H9 (cell line): ENCODE measurements at places on chromosomes 16 and 17. TPM values are rescaled to one million over a fixed set of nuclear protein-coding genes. Genes with fewer than 3 reads are reported as not detected.
A peak's percentile ranks its signal among the peaks of the same experiment; 100 is the strongest.

The HOXB7 gene
- not detected in 2 replicates for total RNA-seq

The RAB37 gene
- 2.5 and 3.6 TPM in 2 replicates for total RNA-seq

GRCh38 chr16:52497067-52497816 lies 49.7 kb downstream of the TOX3 start:
- no peak overlapping the region for H3K4me3 ChIP-seq
- peaks cover 2% of the 10 kb centered on the region; the same call in 2 of the 3 replicates for H3K36me3 ChIP-seq
- H3K27ac ChIP-seq: no peak overlapping the region
- no peak for DNase-seq
- peaks cover 11% of the 10 kb centered on the region for H3K4me1 ChIP-seq
- no peaks in the 10 kb centered on the region for H3K27me3 ChIP-seq

GRCh38 chr17:59767176-59767575 lies 59.7 kb downstream of the VMP1 start:
- no peaks in the 10 kb centered on the region for H3K4me1 ChIP-seq
- no peaks in the 10 kb centered on the region; the same call in 2 of the 3 replicates for H3K36me3 ChIP-seq
- no peak overlapping the region for H3K27ac ChIP-seq
- no peak overlapping the region for H3K4me3 ChIP-seq

- peak; percentile 86 for DNase-seq
- no peak overlapping the region; the same call in 1 of the 3 replicates for H3K4me3 ChIP-seq
- H3K27me3 ChIP-seq: no peaks in the 10 kb centered on the region
Measured at GRCh38 chr17:73492821-73493814, 151.1 kb downstream of the SDK2 start.

GRCh38 chr17:50635982-50636803 lies 1.5 kb downstream of the ABCC3 start:
- H3K36me3 ChIP-seq: no peaks in the 10 kb centered on the region
- H3K4me3 ChIP-seq: no peak overlapping the region
- H3K27me3 ChIP-seq: peaks cover 23% of the 10 kb centered on the region; the same call in 1 of the 2 replicates
- no peak for DNase-seq
- H3K27ac ChIP-seq: no peak overlapping the region

The CDH5 gene
- total RNA-seq: 0.20 TPM in 1 of 2 replicates, not detected in the other

DNA sequence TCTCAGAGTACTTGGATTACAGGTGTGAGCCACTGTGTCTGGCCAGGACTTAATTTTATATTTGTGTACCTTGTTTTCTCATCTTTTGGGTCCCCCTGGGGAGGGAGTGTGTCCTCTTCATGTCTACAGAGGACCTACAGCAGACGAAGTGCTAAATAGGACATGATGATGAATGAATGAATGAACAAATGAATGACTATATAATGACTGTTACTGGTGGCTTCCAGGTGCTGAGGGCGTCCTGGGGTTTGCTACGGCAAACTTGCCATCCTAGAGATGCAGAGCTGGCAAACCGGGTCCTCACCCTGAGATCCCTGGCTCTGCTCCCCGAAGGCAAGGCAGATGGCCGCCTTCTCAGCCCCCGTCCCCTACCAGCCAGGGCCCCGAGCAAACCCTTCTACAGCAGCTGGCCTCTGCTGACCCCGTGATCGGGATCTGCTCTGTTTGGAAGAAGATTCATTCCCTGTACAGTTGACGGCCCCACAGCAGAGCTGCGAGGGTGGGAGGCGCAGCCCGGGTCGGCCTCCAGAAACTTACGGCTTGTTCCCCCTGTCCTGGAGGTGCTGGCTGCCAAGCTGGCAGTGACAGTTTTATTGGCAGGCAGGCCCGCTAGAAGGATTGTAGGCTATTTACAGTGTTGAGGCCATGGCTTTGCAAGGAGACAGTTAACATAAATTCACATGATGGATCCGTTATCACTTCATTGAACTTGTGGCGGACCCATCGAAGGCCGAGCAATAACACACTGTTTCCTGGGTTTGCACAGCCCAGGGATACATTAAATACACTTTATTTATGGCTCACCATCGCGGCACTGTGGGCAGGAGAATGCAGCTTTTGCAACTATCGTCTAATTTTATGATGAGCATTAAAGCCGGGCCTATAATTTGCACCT lies 197.7 kb upstream of the GSE1 start:
- H3K4me1 ChIP-seq: no peaks in the 10 kb centered on the region
- no peak overlapping the region for H3K27ac ChIP-seq
- no peak for DNase-seq
- no peaks in the 10 kb centered on the region for H3K36me3 ChIP-seq

The ABCC11 gene
- 0.24 and 0.33 TPM in 2 replicates for total RNA-seq

GRCh38 chr16:71428883-71429282 lies 13.0 kb downstream of the TLE7 start:
- no peaks in the 10 kb centered on the region for H3K27me3 ChIP-seq
- H3K27ac ChIP-seq: no peak overlapping the region
- H3K4me1 ChIP-seq: no peaks in the 10 kb centered on the region
- peaks cover 2% of the 10 kb centered on the region; the same call in 1 of the 3 replicates for H3K36me3 ChIP-seq

- no peak overlapping the region for H3K27ac ChIP-seq
- H3K4me1 ChIP-seq: no peaks in the 10 kb centered on the region
- no peaks in the 10 kb centered on the region for H3K36me3 ChIP-seq
- no peak for DNase-seq
- no peaks in the 10 kb centered on the region for H3K27me3 ChIP-seq
Measured at GRCh38 chr16:28938721-28939120, 7.0 kb downstream of the CD19 start.

GRCh38 chr17:49054342-49055092 lies 57.3 kb downstream of the IGF2BP1 start:
- H3K27ac ChIP-seq: peak overlapping the region; percentile 9
- peaks cover 12% of the 10 kb centered on the region; the same call in 1 of the 2 replicates for H3K4me1 ChIP-seq
- H3K27me3 ChIP-seq: no peaks in the 10 kb centered on the region
- H3K36me3 ChIP-seq: peaks cover 26% of the 10 kb centered on the region; the same call in 2 of the 3 replicates
- no peak for DNase-seq
- no peak overlapping the region for H3K4me3 ChIP-seq

DNA sequence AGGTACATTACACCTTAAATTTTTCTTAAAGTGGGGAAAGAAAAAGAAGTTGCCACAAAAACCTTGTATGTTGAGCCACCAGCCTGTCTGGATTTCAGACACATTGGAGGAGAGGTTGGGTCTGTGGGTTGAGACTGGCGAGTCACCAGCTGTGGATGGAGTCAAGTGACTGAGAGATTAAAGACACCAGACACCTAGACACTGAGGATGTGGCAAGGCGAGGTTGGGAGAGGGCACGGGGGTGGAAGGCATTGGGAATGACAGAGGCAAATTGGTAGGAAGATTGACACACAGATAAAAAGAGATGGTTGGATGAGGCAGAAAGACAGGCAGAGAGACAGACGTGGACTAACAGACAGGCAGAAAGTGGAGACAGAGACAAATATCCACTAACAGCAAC lies 49.6 kb downstream of the KCNJ12 start:
- no peaks in the 10 kb centered on the region for H3K36me3 ChIP-seq
- H3K27ac ChIP-seq: no peak overlapping the region
- DNase-seq: peak; percentile 12
- no peaks in the 10 kb centered on the region for H3K27me3 ChIP-seq

DNA sequence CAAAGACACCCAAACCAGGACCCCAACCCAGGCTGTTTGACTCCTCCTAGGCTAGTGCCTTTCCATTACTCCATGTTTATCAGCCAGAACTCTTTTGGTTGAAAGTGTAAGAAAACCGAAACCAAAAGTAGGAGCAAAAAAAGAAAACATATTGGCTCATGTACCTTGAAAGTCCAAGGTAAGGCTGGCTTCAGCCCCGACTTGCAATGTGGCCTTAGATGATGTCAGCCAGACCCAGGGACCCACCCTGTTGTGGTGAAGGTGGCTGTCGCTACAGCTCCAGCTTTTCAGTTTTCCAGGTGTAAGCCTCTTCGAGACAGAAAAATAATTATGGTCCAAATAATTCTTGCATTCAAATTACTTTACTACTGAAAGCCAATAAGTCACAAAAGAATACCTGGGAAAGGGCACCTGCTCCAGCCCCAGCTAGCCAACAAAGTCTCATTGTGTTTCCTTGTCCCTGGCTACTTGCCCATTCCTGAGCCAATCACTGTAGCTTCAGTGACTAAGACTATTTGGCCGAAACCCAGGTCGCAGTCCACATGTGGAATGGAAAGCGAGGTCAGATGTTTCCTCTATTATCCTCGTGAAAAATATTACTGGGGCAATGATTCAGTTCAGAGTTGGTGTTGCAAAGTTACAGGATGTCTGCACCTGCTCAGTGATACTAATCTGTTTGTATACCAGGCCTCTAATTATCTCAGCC lies 20.7 kb downstream of the DNAH9 start:
- H3K4me1 ChIP-seq: no peaks in the 10 kb centered on the region
- H3K36me3 ChIP-seq: no peaks in the 10 kb centered on the region
- no peaks in the 10 kb centered on the region for H3K27me3 ChIP-seq
- H3K27ac ChIP-seq: no peak overlapping the region
- H3K4me3 ChIP-seq: no peak overlapping the region
- no peak for DNase-seq

The CLEC18B gene
- total RNA-seq: 0.31 and 0.37 TPM in 2 replicates

DNA sequence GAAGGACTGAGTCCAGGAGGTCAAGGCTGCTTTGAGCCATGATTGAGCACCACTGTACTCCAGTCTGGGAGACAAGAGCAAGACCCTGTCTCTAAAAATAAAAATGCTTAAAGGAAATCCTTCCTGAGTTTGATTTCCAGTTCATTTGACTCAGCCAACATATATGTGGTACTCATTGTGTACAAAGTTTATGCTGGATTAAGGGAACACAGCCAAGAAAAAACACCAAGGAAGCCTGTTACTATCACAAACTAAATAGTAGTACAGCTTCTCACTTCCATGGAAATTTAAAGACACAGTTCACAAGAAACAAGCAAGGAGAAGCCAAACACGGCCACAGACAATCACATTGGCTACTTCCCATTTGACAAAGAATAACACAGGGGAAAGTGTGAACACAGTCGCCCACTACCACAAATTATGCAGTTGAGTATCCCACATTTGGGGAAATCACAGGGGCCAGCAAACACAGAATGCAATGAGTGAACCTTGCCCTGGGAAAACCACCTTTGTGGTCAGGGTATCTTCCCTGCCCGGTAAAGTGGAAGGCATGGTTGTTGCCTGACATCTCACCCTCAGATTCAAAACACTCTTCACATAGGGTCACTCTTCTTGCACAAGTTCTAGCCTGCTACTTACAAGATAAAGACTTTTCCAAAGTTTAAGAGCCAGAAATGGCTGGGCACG lies 14.5 kb downstream of the TEX14 start:
- H3K27me3 ChIP-seq: no peaks in the 10 kb centered on the region
- no peak for DNase-seq
- H3K27ac ChIP-seq: no peak overlapping the region
- no peaks in the 10 kb centered on the region for H3K4me1 ChIP-seq

The SKAP1 gene
- not detected in 2 replicates for total RNA-seq

DNA sequence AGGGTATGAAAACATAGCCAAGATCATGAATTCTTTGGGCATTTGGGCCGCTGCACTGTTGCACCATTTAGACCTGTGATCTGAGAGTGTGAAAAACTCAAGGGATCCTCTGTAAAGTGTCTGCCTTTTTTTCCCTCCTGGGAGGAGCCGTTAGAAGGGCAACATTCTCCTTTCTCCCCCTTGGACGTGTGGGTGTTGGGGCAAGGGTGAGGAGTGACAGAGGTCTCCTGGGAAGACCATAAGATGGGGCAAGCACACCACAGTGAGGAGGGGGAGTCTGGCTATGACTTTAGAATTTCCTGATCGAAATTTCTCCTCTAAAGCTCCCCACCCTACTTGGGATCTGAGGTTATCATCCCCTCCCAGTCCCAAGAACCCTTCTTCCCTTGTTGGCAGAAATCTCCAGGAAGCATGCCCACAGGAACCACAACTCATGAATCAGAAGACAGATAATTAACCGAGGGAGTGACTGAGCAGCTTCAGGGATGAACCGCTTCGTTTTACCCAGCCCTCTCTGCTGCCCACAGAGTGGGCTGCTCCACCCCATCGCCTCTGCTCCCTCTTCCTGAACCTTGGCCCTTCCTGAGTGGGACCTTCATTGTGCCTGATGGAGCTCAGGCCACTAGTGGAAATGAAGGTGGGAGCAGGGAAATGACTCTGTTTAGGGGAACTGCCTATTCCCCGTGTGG lies 4.2 kb downstream of the ITGB3 start:
- H3K4me1 ChIP-seq: no peaks in the 10 kb centered on the region
- H3K27me3 ChIP-seq: peaks cover 13% of the 10 kb centered on the region; the same call in 1 of the 2 replicates
- no peak overlapping the region; the same call in 2 of the 3 replicates for H3K4me3 ChIP-seq
- H3K27ac ChIP-seq: no peak overlapping the region
- no peaks in the 10 kb centered on the region for H3K36me3 ChIP-seq

The MAP2K6 gene
- total RNA-seq: 17.7 and 18.9 TPM in 2 replicates

The ZNF469 gene
- 4.4 TPM in 2 replicates for total RNA-seq

DNA sequence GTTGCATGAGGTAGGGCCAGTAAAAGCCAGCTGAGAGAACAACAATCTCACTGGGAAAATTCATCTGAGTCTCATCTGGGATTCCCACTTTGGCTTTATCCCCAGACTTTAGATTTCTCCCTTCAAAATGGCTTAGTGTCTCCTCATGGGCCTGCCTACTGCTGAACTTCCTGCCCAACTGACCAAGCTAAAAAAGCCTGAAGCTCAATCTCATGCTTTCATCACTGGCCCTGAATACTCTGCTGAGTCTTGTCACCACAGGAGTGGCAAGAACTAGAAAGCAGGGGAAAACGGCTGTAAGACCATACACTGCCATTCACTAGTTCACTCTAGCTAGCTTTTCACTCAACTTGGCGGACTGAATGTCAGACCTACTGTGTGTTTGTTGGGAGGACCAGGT lies 96.4 kb upstream of the NOG start:
- no peaks in the 10 kb centered on the region for H3K27me3 ChIP-seq
- no peaks in the 10 kb centered on the region for H3K4me1 ChIP-seq
- DNase-seq: no peak
- H3K36me3 ChIP-seq: no peaks in the 10 kb centered on the region

DNA sequence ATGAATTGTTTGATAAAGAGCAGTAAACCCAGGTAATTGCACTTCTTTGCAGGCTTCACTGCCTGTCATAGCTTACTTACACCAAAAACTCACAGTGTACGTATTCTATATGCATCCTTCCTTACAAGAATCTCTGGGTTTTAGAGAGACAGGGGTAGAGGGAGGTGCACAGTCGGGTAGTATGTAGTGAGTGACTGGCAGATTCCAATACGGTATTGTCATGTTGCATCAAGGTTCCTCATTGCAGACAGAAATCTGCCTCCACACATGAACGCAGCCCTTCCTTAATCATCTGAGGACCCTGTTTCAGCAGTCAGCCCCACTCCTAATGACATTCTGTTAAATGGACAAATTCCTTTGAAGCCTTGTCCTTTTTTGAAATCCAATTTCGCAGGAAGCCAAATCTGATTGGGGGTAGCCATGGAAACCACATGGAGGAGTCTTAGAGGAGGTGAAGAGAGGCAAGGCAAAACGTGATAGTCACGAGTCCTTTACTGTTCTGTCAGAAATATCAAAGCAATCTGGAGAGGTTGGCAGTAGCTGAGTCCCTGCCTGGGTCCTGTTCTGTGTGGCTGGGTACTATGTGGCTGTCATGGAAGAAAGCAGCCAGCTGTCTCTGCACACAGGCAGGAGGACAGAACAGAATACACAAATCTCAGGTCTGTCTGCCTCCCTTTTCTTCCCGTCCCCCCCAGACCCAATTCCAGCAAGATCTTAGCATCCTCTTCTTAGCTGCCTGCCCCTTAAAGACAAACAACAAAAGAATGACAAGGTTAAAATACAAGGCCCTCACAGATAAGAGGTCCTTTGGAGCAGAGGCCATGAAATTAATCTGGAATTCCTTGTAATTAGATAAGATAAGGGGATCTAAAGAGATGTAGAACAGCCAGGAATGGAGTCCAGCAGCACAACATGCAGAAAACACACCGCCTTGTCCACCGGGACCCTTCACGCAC lies 3.1 kb upstream of the SKAP1 start:
- no peaks in the 10 kb centered on the region; the same call in 2 of the 3 replicates for H3K36me3 ChIP-seq
- no peak overlapping the region for H3K27ac ChIP-seq
- DNase-seq: no peak
- H3K4me1 ChIP-seq: no peaks in the 10 kb centered on the region
- H3K27me3 ChIP-seq: peaks cover 16% of the 10 kb centered on the region
- H3K4me3 ChIP-seq: no peak overlapping the region
